ENCODE measurements at places on chromosomes 5 and 9.

DNA sequence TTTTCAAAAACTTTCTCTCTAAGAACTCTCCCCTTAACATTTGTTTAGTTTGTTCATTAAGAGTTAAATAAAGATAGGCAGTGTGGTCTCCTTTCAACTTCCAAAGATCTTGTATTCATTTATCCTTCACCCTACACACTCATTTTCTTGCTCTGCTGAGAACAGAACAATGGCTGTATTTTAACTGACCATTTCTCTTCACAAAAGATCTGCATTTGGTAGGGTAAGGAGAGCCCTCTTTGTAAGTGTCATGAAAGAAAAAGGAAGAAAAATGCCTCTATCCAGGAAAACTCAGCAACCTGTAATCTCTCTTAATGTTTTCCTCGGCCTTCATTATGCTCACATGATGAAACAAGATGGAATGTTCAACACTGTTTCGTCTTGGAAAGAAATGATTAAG is 193.7 kb upstream of the TLE4 start:
- DNase-seq, result no peak

DNA sequence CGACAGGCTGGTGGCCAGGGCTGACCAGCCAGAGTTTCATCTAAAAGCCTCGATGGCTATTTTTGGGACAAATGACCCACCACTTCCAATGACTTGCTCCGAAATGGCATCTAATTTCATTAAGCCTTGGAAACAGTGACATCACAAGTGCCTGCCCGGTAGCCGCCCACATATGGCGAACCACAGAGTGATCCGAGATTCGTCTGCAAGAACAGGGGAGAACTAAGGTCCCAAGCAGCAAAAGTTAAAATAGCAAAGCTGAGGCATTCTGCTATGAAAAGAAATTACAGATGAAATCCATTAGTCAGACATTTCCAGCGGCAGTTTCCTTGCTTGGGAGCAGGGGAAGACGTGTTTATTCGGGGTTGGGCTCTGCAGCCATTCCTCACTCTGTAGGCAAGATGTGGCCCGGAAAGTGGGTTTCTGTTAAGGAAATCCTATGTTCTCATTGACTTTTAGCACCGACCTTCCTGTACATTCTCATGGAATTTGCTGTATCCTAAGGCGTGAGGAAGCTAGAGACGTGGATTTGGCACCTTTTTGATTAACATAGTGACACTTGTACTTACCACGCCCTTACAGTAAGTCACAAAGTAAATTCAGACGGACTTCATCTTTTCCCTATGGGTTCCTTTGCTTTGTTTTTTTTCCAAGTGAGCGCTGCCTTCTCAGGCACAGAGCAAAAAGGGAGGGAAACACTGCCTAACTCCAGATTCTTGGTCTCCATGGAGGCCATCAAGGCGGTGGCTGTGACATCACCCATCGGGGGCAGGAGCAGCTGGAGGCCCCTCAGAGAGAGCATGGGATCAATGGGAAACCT is 45.1 kb downstream of the ERGIC1 start:
- no peak for DNase-seq

DNA sequence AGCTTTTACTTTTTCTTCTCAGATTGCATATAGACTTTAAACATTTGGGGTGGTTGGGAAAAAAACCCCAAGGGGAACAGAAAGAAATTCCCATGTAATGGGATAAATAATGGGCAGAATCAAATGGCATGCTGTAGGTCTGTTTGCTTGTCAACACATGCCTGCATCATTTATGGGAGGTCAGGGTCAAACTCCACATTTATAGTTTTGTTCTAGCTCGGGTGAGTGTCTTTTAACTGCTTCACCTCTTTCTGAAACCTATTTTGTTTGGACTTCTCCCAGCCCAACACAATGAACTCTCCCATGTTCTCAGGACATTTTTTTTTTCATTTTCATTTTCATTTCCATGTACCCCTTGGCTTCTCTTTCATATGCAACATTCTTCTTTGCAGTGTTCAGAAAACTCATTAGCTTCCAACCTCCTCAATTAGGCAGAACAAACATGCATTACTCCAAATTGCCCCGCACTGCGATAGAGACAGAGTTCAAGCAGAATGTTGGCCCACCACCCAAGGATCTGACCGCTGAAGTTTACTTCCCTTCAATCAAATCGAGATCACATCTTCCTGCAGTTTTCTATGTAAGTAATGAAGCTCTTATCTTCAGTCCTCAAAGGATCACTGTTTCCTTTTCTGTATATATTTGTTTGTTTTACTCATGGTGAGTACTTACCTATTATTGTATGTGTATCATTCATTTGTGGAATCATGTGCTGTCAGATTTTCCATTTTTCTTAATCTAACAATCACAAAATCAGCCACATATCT is 354.6 kb downstream of the ZSWIM6 start:
- no peak for DNase-seq

- DNase-seq, result no peak
Observed at GRCh38 chr5:1399737-1400136, 45.5 kb downstream of the SLC6A3 start.

DNA sequence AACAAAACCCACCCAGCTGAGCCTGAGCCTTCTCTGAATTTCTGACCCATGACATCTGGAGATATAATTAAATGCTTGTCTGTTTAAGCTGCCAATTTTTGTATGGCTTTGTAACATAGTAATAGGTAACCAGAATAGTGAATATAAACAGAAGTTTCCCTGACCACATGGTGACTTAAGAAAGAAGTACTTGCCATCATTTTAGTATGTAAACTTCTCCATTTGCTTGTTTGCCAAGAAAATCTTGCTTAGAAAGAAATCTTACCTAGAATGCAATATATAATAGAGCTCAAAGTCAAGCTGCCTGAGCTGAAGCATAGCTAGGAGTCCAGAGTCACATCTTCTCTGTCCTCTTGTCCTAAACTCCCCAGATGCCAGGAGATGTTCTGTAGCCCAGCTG is 117.0 kb downstream of the PCSK1 start:
- DNase-seq, result no peak

- no peak for DNase-seq
Observed at GRCh38 chr5:466661-467310, 23.8 kb downstream of the EXOC3 start.

DNA sequence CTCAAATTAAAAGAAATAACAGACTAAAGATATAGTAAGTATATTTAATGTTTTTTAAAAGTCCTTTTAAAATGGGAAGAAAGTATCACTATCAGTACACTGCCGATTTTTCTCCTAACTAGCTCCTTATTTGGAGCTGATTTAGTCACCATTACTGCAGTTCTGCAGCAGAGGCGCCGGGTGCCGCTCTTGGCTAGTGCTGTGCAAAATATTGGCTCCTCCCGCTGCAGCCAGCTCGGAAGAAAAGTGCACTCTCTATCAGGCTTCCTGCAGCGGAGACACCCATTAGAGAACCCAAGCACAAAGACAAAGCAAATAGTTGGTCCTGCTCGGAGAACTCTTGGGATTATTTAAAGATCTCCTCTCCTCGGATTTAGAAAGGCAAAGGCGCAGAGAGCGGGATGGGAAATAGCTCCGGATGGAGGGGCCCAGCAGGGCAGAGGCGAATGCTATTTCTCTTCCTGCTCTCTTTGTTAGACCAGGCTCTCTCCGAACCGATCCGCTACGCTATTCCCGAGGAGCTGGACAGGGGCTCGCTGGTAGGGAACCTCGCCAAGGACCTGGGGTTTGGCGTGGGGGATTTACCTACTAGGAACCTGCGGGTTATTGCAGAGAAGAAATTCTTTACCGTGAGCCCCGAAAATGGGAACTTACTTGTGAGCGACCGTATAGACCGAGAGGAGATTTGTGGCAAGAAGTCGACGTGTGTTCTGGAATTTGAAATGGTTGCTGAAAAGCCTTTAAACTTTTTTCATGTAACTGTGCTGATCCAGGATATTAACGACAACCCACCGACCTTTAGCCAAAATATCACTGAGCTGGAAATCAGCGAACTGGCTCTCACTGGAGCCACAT is at the start of gene PCDHGB3:
TSS of gene PCDHGB3 (plus strand) at position 249 of the 855 bp plus-strand sequence. CDS start at position 402, 153 bp downstream.
- no peak for DNase-seq

- DNase-seq, result no peak
Observed at GRCh38 chr9:89194421-89195130, 16.0 kb upstream of the SHC3 start.

GRCh38 chr5:122149321-122150090 is 20.2 kb downstream of the ZNF474 start:
- no peak for DNase-seq

DNA sequence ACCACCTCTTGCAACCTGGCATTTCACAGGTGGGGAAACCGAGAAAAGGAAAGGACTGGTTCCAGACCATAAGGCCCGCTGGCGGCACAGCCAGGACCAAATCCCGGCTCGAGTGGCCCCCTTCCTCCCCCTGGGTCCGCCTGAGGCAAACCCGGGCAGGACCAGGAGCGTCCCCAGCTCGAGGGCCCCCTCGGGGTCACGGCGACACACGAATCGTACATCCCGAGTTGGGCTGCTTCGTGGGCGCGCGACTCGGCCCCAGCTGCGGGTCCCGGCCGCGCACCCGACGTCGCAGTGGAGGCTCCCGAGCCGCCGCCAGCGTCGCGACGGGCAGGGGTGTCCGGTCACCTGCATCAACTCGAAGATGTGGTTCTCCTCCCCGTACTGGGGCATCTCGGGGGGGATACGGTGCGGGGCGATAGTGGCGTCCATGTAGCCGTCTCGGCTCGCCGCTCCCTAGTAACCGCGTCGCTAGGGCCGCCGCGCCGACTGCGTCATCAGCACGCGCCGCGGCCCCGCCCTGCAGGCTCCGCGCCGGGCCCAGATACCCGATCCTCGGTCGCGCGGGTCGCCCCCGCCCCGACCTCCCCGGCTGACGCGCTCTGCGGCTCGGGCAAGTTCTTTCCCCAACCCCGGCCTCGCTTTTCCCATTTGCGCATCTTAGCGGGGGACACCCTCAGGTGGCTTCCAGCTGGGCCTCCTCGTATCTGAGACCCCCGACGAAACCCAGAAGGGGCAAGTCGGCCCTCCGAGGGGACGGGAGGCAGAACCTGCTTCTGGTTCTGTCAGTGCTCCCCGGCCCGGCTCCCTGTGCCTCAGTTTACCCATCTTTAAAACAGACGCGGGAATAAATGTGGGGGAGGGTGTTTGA is at the start of gene AK8:
TSS of gene AK8 (minus strand) at position 461 of the 871 bp plus-strand sequence. CDS start at position 432, 29 bp downstream.
- DNase-seq, result peak; percentile 62

GRCh38 chr9:36764364-36765076 is 191.8 kb downstream of the MELK start:
- DNase-seq, result no peak

- no peak for DNase-seq
Observed at GRCh38 chr5:131386779-131387178, 122.9 kb downstream of the CDC42SE2 start.

DNA sequence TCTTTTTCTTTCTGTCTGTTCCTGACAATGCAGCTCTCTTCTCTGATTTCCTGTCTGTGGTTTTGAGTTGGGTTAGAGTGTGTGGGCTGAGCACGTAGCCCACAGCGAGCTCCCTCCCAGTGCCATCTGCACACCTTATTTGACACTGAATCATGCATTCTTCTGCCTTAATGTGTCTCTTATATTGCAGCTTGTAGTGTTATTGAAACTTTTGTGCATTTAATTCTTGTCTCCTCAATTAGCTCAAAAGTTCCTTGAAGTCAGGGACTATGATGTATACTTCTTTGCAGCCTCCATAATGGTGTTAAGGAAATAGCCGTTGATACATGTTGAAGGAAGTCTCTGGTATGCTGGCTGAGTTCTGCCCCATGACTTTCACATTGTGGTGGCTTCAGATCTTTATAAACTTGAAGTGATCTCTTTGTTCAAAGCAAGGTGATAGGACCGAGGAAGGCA is 576.2 kb upstream of the CLINT1 start:
- no peak for DNase-seq

DNA sequence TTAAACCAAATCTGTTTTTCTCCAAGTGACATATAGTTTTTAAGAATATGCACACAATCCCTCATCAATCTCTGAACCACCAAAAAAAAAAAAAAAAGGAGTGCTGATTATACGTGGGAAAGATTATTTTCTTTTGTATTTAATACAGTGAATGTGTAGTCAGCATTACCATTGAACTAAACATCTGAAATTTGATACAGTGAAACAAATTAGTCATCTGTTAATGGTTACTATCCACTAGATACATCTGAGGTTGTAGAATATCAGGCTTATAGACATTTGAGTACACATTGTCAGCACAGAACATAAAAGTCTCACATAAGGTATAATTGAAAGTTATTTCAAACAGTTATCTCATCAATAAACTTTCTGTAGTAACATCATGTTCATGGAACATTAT is 87.0 kb downstream of the SLF1 start:
- no peak for DNase-seq

- DNase-seq, result no peak
Observed at GRCh38 chr9:89425024-89425805, 72.7 kb downstream of the SEMA4D start.

DNA sequence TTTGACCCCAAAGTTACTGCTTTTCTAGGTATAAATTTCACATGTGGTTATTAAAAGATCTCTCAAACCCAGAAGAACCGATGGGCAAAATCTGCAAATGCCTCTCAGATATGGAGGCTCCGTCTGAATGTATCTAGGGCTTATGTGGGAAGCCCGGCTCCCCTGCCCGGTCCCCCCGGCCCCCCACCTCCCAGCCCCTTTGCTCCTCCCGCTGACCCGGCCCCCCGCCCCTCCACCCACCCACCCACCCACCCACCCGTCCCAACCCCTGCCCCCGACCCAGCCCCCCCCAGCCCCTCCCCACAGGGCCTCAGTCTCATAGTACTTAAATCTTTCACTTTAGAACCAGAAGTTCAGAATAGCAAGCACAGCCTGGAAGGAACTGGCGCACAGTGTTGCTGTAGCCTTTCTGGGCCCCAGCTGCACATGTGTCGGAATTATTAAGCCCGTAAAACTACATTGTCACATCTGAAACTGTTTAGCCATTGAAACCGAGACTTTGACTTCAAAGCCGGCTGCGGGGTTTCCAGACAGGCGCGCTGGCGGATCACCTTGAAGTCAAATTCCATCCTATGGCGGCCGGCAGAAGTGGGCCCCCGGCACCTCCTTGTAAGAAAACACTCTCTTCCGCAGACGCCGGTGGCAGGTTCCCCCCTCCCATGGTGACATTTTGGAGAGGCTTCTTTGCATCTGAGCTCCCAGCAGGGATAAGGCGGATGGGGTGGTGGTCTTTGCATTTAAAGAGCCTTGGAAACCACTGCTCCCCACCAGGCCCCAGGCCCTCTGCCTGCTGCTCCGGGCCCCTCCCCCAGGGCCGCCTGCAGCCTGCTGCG is 12.8 kb downstream of the NKD2 start:
- no peak for DNase-seq

- no peak for DNase-seq
Observed at GRCh38 chr5:34511915-34512314, 144.2 kb upstream of the RAI14 start.

GRCh38 chr9:382383-382782 is 167.7 kb downstream of the DOCK8 start:
- DNase-seq, result no peak

- DNase-seq, result no peak
Observed at GRCh38 chr5:82924226-82925060, 152.8 kb downstream of the TMEM167A start.
